Progenitor cell of endocrine pancreas (in vitro differentiated cells): ENCODE measurements at places on chromosomes 2 and 18.
A peak's percentile ranks its signal among the peaks of the same experiment; 100 is the strongest.

DNA sequence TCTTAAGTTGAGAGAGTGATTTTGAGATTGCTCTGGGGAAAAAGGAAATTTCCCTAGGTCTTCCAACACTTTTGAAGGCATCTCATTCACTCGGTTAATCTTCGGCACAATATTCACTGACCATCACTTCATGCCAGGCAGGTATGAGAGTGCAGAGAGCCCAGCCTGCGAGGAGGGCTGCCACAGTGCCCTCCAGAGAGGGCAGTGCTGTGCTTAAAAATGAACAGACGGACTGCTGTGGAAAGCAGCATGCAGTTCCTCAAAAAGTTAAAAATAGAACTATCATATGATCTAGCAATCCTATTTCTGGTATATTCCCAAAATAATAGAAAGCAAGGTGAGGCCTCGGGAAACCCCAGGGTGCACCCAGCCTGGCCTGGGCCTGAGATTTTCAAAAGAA, 374.9 kb upstream of the RAB6C start:
- DNase-seq: no peak

GRCh38 chr2:232781765-232782164, 5.4 kb upstream of the KCNJ13 start:
- DNase-seq: no peak

- DNase-seq: no peak
Observed at GRCh38 chr18:48817021-48817461, 133.7 kb downstream of the SMAD7 start.

- DNase-seq: no peak
Observed at GRCh38 chr2:71064110-71064611, 4.3 kb upstream of the NAGK start.

- DNase-seq: no peak
Observed at GRCh38 chr2:178397002-178397605, 53.9 kb downstream of the PRKRA start.

DNA sequence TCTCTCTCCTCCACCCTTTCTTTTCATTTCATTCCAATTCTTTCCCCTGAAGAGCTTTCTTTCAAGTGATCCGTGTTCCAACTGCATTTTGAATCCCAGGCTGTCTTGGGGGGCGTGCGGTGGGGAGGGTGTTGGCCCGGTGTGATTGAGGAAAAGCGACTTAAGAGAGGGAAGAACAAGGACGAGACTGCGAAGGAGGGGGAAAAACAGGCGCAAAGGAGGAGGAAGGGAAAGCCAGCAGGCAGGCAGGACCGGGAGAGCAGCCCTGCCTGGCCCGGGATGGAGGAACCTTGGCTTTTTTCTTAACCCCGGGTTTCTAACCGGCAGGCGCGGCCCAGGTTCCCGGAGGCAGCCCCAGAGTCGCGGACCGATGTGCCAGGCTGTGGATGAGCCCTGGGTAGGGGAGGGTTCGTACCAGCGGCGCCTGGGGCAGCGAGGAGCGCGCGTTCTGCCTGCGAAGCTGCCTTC, 1.3 kb downstream of the ADCYAP1 start:
- DNase-seq: no peak

- DNase-seq: no peak
Observed at GRCh38 chr2:73566288-73566878, 75.8 kb downstream of the NAT8 start.

DNA sequence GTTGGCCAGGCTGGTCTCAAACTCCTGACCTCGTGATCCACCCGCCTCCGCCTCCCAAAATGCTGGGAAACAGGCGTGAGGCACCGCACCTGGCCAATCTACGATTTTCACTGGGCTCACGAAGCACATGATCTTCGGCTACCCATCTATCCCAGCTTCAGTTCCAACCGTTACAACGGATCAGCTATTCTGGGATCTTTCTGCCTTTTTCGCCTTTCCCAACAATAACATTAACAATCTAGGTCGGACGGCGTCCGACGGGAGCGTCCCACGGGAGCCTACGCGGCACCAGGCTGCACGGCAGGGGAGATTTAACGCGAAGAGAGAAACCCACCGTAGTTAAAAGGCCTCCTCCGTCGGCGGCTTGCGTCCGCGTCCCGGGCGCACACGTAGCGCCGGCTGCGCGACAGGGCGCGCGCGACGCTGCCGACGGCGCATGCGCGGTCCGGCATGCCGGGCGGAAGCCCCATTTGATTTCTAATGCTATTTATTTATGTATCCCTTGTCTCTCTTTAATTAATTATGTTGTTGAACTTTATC, at the start of gene MSL3B:
TSS of gene MSL3B (minus strand) at position 394 of the 540 bp plus-strand sequence.
- DNase-seq: peak; percentile 23

DNA sequence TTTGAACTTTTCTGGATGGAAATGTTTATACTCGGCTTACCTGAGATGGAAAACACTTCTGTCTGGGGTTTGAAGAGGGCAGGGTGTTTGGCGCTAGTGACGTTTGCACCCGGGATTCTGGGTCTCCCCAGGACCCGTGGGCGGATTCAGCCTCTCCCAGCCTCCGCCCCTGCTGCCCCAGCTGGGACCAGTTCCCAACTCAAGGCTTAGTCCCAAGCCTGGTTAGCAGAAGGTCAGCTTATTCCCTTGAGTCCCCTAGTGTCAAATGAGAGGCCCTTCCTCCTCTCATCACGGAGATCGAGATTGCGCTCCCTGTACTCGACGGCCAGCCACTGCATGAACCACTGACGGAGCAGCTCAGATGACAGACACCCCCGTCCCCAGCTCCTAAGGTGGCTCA, 123.2 kb downstream of the RTP5 start:
- DNase-seq: no peak

- DNase-seq: no peak
Observed at GRCh38 chr18:29540548-29540947, 1363.6 kb upstream of the CDH2 start.

- no peak for DNase-seq
Observed at GRCh38 chr2:241161646-241162281, 11.5 kb downstream of the PPP1R7 start.

- DNase-seq: no peak
Observed at GRCh38 chr2:66498289-66498975, 63.5 kb downstream of the MEIS1 start.

DNA sequence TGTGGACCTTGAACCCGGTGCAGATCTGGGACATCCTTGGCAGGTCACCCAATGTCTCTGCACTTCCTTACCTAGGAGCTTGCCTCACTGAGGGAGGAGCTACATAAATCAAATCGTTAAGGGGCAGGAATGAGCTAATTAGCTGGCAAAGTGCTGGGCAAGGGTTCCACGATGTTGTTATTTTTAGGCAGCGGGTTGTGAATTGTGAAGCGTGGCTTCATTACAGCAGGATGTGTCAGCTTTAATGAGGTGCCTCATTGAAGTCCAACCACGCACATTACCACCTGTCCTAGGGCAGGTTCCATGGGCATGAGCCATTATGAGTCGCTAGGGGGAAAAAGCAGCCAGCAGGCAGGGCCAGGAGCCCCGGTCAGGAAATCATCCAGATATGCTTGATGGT, 127.0 kb upstream of the AGAP1 start:
- no peak for DNase-seq

DNA sequence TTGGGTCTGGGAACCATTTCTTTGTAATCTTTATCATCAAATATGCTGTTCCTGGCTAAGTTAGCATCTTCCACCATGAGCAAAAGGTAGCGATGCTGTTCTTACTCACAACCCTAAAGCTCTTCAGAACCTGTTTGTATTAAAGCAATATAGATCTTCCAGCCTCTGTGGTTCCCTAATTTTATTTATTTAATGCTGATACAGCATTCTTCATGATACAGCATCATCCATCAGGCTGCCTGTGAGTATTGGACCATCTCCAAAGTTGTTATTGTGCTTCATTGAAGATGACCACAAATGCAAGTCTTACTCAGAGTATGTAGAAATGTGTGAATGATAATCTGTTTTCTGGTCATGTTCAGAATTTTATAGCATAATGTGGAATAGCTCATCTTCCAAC, 40.9 kb upstream of the CTLA4 start:
- no peak for DNase-seq

- DNase-seq: peak; percentile 53
Observed at GRCh38 chr2:158457092-158457825, 507 bp downstream of the PKP4 start.

DNA sequence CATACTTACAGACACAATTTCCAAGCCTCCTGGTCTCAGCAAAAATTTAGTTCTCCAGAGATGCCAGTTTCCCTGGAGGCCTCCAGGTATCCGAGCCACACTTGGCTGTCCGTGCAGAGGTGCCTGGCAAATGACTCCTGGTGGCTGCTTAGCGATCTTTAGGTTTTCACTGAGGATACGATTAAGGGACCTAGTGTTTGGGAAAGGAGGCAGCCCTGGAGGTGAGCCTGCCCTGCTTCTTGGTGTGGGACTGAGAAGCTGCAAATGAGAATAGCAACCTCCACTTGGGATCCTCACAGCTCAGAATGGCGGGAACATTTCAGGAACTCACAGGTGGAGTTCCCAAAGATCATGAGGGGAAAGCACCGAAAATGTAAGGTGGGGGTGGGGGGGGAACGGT, 217.6 kb downstream of the ALPK2 start:
- DNase-seq: no peak

DNA sequence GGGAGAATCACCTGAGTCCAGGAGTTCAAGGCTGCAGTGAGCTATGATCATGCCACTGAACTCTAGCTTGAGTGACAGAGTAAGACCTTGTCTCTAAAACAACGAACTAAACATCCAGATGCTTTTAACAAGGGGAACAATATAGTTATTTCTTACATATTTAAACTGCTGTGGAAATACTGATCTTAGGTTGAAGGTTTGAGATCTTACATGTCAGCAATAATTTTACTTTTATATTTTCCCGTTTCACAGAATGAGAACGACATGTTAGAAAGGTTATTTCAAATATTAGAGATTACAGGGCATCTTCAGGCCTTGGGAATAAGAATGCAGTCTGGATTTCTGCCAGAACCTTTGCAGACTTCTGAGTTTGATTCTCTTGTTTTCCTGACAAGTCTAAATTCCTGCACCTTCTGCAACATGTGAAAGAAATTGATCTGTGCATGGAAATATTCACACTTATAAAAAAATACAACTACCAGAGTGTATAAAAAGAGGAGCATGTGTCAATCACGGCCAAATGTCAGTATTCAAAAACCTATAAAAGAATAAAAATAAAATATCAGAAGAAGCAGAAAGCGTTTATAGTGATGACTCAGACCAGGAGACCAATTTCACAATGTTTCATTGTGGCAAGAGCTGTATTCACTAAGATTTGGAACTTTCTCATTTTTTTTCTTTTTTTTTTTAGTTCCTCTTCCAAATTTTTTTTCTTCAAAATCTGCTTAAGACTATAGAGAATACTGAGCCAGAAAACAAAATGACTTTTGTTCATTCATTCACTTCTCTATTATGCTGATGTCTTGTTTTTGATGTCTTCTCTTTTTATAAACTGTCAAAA, 29.6 kb downstream of the COLEC12 start:
- no peak for DNase-seq

- no peak for DNase-seq
Observed at GRCh38 chr2:30421026-30421603, 25.9 kb upstream of the LCLAT1 start.

- DNase-seq: no peak
Observed at GRCh38 chr2:53896864-53897263, 37.1 kb upstream of the GPR75 start.

- DNase-seq: no peak
Observed at GRCh38 chr2:210527286-210527685, 29.1 kb upstream of the CPS1 start.

DNA sequence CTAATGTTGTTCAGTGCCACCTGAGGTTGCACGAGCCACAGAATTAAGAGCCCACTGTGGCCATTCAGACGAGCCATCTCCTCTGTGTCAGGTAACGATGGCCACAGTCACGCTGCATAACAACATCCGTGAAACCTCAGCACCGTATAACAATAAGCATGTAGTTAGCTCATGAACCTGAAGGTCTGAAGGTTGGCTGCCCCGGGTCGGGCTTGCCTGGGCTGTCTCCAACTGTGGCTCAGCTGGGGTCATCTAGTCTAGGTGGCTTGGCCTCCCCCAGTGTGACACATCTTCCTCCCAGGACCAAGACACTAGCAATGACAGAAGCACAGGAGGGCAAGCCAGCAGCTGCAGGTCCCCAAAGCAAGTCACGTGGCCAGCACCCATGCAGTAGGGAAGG, 258.0 kb downstream of the GLI2 start:
- DNase-seq: no peak

- DNase-seq: no peak
Observed at GRCh38 chr18:78979730-78980278, at the start of gene SALL3. Gene SALL3 (plus strand): TSS chr18:78979818. CDS start chr18:78980275, 457 bp downstream.

DNA sequence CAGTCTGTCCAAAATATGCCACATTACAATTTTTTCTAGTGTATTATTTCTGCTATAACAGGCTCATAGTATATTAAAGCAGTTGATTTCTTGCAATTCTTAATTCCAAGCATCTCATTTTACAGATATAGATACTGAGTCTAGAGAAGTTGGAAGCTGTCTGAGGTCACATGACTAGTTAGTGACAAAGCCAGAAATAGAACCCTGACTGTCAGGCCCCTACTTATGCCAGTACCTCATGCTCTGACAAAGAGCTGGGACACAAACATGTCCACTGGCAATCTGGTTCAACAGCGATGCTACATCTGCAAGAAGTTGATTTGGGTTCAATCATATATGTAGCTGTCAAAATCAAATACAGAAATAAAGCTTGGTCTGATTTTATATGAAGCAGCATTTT, 750.4 kb upstream of the FAM98A start:
- DNase-seq: no peak

GRCh38 chr2:120486441-120486840, 140.5 kb downstream of the INHBB start:
- no peak for DNase-seq

DNA sequence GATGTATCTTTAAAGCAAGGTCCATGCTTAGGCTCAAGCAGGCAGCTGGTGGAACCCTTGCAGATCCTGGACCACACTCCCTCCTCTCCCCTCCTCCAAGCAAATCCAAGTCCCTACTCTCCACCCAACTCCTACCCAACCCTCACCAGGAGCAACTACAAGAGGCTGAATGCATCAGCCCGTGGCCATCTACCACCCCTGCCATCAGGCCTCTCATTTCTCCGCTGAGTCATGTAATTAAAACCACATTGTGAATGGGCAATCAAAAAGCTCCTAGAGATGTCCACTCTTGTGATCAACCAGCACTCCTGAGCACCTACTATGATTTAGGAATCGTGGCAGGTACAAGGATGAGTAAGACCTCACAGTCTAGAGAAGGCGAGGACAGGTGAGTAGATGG, 142.2 kb upstream of the CAPN13 start:
- DNase-seq: no peak

- no peak for DNase-seq
Observed at GRCh38 chr2:16058256-16058655, 117.9 kb downstream of the MYCN start.

- DNase-seq: no peak
Observed at GRCh38 chr2:45396671-45397070, 214.4 kb downstream of the SRBD1 start.

- DNase-seq: no peak
Observed at GRCh38 chr2:12168354-12168753, 421.9 kb downstream of the LPIN1 start.

- no peak for DNase-seq
Observed at GRCh38 chr2:50781646-50782045, 250.3 kb downstream of the NRXN1 start.

- no peak for DNase-seq
Observed at GRCh38 chr2:219628235-219628985, 980 bp downstream of the SLC4A3 start.

GRCh38 chr2:67871686-67872412, 191.0 kb downstream of the C1D start:
- no peak for DNase-seq

GRCh38 chr18:12361770-12362378, 15.2 kb downstream of the AFG3L2 start:
- DNase-seq: no peak

GRCh38 chr2:227234429-227234828, 70.0 kb downstream of the COL4A3 start:
- no peak for DNase-seq

- peak; percentile 43 for DNase-seq
Observed at GRCh38 chr2:132037527-132038178, 124.1 kb downstream of the ANKRD30BL start.
